ENCODE measurements at places on chromosomes 4 and X. TPM values are rescaled to one million over a fixed set of nuclear protein-coding genes. Genes with fewer than 3 reads are reported as not detected.

DNA sequence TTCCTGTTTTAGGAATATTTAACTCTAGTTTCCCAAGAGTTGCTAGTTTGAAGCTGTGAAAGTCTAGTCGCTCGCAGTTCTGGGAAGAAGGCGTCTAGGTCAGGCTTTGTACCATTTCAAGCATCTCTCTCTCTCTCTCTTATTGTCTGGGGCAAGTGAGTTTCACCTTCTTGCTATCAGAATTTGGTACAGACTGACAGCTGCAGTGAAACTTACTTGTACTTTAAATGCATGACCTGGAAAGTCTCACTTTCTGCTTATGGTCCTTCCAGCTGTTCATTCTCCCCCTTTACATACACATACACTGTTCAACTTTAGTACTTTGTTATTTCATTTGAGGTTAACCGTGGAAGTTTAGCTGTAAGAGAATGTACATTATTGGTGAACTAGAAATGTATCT, 4.4 kb downstream of the FRMPD4 start:
- no peak for DNase-seq

GRCh38 chrX:12702509-12703091, 88.6 kb upstream of the PRPS2 start:
- no peak for DNase-seq

DNA sequence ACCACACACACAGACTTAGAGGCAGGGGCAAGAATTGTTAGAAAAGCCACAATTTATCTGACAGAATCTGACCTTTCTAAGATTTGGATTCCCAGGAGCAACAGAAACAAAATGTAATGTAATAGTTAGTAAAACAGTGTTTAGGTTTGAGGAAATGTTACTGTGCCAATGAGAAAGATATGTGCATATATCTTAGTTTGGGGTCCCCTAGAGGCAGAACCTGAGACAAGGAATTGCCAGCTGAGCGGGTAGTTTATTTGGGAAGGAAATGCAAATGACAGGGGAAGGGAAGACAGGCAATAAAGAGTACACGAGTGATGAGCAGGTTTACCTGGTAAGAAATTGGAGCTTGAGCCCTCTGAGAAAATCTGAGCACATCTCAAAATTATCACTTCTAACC, 31.3 kb upstream of the DDX53 start:
- DNase-seq = no peak

DNA sequence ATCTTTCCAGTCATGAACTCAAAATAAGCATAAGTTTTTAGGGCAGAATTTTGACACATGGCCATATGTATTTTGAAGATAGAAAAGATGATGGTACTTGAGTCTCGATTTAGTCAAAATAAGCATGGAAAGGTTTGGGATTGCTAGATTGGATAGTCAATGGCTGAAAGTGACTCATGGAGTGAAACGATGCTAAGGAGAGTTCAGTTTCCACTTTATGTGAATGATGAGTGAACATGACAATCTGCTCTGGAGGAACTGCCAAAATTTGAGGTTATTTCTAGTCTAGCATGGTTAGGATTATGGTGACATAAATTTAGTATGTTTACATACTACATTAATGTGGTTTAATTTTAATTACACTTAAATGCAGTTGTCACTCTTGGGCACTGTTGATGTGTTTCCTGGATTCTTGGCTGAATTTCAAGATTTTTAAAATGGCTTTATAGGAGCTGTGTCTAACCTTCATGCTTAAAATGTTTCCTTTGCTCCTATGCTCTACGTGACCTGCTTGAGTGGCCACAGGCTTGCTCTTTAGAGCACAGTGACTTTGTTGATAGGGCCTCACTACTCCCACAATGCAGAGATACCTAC, 17.1 kb downstream of the DDX3X start:
- no peak for DNase-seq

Gene STPG2
- total RNA-seq = not detected

GRCh38 chr4:107380190-107380589, 339.8 kb downstream of the PAPSS1 start:
- DNase-seq = no peak

- DNase-seq = no peak
These were observed at the start of gene ALAS2 for GRCh38 chrX:55030271-55031205. Gene ALAS2, minus strand, starts transcription at chrX:55030977. Its CDS starts 4,977 bp downstream, at chrX:55026000.

GRCh38 chr4:94244829-94245185, 37.1 kb downstream of the SMARCAD1 start:
- no peak for DNase-seq

DNA sequence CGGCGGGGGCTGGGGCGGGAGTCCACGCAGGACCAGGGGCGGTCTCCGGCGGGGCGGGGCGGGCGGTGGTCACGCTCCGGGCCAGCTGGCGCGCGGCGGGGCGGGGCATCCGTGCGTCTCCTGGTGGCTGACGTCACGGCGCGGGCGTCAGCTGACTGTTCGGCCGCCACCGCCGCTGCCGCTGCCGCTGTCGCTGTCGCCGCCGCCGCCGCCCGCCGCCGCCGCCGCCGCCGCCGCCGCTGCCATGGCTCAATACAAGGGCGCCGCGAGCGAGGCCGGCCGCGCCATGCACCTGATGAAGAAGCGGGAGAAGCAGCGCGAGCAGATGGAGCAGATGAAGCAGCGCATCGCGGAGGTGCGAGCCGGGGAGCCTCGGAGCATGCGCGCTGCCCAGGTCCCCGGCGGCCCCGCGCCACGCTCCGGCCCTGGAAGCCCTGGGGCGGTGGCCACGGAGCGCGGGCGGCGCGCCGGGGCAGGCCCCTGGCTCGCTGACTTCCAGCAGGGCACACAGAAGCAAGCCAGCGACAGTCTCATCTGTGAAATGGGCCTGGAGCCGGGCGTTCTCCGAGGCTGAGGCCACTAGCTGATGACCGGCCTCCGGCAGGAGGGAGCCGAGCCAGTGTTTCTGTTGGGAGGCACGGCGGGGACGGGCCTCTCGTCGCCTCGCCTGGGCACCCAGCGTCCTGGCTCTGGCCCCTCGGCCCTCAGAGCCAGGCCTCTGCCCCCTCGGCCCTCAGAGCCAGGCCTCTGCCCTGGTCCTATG, at the start of gene FAM50A:
Gene FAM50A (plus strand): TSS at position 150 of the 763 bp plus-strand sequence. CDS start 95 bp downstream, at position 245.
- DNase-seq = no peak

Gene SLC9B1
- 1.8 TPM for total RNA-seq

DNA sequence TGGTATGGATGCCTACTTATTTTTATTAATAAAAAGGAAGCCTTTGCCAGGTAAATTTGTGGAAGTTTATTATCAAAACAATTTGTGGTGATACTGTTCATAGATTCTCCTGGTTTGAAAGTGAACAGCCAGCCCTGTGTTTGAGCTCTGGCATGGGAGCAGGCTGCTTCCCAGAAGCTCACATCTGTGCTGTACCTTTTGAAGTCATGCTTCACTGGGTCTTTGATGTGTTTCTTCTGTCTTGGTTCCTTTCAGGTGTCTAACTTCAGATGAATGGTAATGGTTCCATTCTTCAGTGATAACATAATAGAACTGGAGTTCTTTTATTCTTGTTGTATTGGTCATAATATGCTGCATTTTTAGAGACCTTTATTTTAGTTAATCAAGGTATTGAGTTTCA, 85.5 kb downstream of the BMPR1B start:
- DNase-seq = no peak

Gene FRMD7
- 0.44 TPM for total RNA-seq

- no peak for DNase-seq
These were observed 1.6 kb upstream of the LIN54 start for GRCh38 chr4:83012200-83012686.

GRCh38 chr4:38470735-38471262, 193.2 kb upstream of the KLF3 start:
- DNase-seq = no peak

Gene FAM13A
- total RNA-seq = 20.3 TPM

DNA sequence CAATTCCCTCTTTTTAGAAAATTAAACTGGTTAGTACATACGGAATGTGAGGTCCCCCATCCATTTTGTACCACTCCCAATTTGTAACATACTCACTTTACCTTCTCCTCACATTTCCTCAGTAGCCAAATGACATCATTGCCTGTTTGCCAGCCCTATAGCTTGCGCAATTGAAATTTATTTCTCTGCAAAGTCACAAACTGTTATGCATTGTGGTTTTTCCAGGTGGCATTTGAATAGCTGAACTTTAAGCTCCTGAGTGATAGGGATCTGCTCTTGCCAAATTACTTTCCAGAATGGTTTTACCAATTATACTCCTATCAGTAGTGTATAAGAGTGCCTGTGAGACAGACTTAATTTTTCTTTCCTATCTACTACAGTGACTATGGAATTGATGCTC, 7.7 kb downstream of the COL4A5 start:
- DNase-seq = no peak

DNA sequence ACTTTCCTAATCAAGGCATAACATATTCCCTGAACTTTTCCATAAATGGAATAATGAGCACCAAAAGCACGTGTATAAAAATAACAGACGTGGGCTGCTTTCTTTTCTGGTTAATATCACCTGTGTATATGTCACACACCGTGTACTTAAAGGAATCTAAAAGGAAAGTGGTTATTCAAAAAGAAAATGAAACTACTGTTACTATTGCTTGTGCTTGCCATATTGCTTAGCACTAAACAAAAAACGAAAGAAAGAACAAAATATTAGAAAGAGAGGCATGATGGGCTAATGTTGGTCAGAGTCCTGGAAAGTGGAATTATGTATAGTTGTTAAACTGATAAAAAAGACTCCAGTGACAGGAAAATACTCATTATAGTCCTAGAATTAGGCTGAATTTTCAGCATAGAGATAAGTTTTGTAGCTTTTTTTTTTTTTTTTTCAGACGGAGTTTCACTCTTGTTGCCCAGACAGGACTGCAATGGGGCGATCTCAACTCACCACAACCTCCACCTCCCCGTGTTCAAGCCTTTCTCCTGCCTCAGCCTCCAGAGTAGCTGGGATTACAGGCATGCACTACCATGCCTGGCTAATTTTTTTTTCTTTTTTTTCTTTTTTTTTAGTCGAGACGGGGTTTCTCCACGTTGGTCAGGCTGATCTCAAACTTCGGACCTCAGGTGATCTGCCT, 123.2 kb downstream of the PABPC4L start:
- no peak for DNase-seq

GRCh38 chrX:13855689-13856450, 39.0 kb upstream of the GPM6B start:
- DNase-seq = no peak

DNA sequence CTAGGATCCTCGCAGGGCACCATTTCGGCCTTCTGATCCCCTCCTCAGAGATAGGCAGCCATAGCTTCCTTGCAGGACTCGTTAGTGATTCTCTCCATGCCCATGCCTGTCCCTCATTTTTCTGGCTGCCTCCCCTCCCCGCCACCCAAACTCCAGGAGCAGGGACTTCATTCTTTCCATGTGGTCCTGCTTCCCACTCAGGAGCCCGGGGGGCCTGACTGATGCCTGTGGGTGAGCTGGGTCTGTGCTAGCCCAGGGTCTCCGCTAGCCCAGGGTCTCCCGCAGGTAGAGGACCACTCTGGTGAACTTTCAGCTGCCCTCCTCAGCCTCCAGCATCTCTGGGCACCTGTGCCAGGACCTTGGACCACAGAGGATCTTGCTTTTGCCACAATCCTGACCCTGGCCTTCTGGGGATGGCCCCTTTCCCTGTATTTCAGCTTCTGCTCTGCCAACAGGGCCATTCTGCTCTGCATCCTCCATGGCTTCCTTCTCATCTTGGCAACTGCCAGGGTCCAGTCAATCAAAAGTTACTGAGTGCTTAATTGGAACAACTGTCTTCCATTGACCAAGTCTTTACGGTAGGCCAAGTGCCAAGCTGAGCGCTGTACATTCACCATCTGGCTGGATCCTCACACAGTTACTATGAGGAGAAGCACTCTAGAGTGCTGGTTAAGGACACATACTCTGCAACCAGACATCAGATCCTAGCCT, 152.2 kb downstream of the EFNB1 start:
- no peak for DNase-seq

Gene ATP8A1
- 2.4 TPM for total RNA-seq

DNA sequence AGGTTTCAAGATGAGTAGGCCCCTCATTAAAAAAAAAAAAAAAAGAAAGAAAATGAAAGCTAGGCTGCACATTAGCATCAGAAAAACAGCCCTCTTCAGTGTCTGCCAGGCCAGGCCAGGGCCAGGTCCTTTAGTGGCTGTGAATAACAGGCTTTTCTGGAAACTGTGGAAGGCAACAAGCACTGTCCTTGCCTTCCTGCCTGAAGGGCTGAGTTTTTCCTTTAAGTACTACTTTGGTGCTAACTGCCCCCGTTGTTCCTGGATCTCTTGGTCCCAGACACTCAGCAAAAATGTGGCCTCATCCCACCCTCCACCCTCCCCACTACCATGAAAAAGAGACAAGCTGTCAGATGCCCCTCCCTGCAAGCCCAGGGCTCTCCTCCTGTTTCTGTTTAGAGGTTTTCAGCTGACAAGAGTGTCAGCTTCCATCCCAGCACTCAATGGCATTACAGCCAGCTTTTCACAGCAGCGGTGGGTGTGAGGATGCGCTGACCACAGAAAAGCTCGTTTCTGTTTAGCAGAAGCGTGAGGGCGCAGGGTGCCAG, 174.2 kb downstream of the NHS start:
- no peak for DNase-seq

GRCh38 chrX:48971249-48972219, at the start of gene KCND1:
Gene KCND1, minus strand, starts transcription at chrX:48971844. Its CDS starts 1,573 bp downstream, at chrX:48970271.
- DNase-seq = no peak

- no peak for DNase-seq
These were observed 5.3 kb upstream of the VMA21 start for GRCh38 chrX:151391722-151392121.

DNA sequence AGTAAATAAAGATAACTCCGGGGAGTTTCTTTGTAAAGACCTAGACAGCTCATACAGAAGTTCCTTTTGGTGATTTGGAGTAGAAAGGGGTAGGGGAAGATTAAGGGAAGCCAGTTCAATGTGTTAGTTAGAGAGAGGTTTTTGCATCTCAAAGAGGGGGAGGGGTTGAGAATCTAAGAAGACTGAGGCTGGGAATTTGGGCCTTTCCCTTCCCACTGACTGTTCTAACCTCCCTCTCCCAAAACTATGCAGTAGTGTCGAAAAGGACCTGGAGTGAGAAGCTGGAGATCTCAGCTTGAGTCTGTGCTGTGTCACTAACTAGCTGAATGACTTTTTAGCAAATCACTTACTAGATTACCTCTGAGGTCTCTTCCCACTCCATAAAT, 55.7 kb upstream of the CCDC160 start:
- no peak for DNase-seq

- DNase-seq = no peak
These were observed 21.7 kb upstream of the CXCL8 start for GRCh38 chr4:73718375-73719373.

DNA sequence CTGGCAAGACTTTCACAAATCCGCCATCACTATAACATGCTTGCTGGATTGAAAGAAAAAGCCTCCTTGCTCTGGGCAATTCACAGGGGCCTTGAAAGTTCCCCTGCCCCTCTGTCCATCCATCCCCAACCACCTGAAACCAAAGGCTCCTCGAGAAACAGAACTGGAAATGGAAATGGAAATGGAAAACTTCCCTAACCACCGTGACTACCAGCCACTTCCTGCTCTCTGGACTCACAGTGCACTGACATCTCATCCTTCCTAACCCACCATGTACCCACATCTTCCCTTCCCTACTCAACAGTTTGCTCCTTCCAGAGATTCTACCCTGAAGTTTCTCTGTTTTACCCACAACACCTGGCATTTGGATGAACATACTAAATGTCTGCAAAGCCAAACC, 603.6 kb upstream of the DIPK2B start:
- DNase-seq = no peak

Measured in osteocyte (in vitro differentiated cells).